ENCODE measurements at places on chromosomes 2 and 18.

- DNase-seq: no peak
Measured at GRCh38 chr18:25813110-25813509, 277.3 kb downstream of the SS18 start.

DNA sequence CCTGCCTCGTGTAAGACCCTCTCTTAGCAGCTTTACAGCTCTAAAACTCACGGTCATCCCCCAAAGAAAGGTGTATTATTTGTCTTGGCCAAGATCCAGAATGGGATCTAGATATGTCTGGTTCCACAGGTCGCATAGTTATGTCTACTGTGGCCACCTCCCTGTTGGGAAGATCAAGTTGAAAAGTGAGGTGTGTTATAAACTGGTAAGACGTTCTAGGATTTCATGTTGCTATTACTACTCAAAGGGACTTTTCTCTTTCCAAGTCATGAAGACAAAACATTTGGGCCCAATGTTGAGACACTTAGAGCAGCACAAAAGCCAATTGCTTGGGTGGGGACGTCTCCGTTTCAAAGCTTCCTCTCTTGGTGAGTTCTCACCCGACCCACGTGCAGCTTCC, 766.0 kb downstream of the RNF144A start:
- DNase-seq: no peak

GRCh38 chr2:15731889-15732271, 140.2 kb downstream of the DDX1 start:
- DNase-seq: no peak

DNA sequence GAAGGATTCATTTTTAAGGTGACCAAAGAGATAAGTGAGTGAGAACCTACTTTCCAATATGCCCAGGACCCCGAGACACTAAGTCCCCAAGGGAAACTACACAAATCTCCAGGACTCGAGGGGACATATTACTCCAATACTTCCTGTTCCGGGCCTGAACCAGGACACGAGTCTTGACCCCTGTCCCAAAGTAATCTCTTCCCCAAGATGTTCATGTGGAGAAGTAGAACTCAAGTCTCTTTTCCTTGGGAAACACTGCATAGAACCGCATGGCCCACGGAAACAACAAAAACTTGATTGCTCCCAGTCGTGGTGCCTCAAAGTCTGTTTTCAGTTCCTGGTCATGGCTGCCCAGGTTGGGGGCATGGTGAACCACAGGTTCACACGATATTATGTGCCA, 87.2 kb upstream of the ZEB2 start:
- no peak for DNase-seq

GRCh38 chr2:168087401-168087800, 160.0 kb downstream of the STK39 start:
- no peak for DNase-seq

- DNase-seq: no peak
Measured at GRCh38 chr2:128310094-128310716, 8.5 kb downstream of the HS6ST1 start.

- no peak for DNase-seq
Measured at GRCh38 chr2:5385596-5385995, 306.6 kb upstream of the SOX11 start.

DNA sequence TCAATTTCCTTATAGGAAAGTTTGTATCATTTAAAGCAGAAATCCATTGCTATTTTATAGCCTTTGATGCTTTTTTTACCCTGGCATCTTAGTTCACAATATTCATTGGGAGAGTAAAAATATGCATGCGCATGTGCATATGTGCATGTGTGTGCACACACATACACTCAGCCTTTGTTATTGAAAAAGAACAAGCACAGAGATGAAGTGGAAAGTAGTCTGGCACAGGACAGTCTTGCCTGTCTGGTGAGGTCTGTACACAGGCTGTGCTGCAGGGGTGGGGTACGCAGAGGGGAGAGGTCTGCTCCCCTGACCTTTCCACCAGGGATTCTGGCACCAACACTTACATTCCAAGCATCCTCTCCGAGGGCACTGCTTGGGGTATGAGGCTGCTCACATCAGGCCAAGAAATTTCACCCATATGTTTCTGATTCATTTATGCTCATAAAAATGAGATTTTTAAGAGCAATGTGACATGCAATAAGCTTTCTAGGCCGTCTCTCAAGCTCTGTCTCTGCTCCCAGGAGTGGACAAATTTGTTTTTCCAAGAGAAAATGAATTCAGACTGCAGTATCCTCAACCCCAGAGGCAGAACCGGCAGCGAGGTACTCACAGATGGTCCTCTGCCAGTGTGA, 237.2 kb downstream of the INSIG2 start:
- DNase-seq: no peak

DNA sequence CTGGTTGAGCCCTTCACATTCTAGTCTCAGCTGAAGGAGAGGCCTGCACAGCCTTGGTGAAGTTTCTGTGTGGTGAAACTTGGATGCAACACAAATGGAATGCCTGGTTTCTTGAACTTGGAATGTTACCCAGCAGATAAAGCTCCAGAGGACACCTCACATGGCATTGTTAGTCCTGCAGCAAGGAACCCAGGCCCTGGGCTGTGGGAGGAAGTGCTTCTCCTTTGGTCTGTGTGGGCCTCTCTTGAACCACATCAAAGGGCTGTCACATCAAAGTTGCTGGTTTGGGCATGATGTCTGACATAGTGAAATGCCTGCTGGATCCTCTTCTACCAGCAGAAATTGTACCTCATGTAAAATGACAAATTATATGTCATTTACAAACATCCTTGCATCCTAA, 198.5 kb downstream of the FHOD3 start:
- no peak for DNase-seq

Data from stimulated activated CD8-positive, alpha-beta memory T cell treated with anti-CD3 and anti-CD28 coated beads, Interleukin-15, amount 100 ng/mL, for 48 hours (primary cell).